ENCODE measurements at places on chromosomes 2 and 18.

DNA sequence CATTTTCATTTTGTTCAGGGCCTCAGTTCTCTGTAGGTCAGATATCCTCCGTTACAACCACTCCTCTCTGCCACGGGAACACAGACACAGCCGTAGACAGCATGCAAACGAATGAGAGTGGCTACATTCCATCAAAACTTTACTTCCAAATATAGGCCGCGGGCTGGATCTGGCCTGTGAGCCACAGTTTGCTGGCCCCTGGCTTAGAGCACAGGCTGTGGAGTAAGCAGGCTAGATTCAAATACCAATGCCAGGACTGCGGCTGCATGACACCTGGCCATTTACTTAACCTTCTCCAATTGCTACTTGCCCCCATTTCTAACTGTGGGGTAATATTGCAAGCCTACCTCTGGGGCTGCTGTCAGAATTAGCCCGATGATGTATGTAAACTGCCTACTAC lies 325.8 kb upstream of the POU3F3 start:
- no peak for DNase-seq

DNA sequence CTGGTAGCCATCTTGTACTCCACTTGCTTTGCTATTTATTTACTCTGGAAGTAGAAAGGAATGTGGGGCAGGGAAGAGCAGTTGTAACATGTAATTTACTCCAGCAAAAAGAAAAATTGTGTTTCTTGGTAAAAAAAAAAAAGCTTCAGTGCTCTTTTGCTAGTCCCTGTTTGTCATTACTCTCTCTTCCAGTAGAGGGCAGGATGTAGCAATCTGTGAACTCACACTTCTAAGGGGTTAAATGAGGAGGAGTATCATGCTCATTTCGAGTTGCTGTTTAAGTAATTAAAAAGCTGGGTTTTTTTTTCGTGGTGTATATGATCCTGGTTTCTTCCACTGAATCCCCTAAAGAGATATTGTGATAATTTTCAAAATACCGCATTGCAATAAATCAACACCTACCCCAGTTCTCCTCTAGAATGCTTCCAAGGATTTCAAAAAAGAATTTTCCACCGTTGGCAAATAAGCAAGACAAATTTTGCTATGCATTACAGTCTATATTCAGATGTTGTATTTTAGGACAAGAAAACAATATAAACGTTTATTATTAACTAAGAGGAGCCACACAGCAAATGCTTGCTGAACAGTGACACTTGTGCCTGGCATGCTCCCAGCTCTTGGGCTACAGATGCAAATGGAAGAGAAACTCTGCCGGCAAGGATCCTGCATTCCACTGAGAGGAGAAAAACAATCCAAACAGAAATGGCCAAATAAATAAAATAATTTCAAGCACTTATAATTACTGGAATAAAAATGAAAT lies 261.6 kb downstream of the ASXL3 start:
- no peak for DNase-seq

- DNase-seq = no peak
Measured at GRCh38 chr2:62538756-62539155, 32.8 kb upstream of the TMEM17 start.

- no peak for DNase-seq
Measured at GRCh38 chr2:86383844-86384243, 46.4 kb upstream of the REEP1 start.

- no peak for DNase-seq
Measured at GRCh38 chr2:129354631-129355030, 624.8 kb upstream of the RAB6C start.

- no peak for DNase-seq
Measured at GRCh38 chr18:27413495-27414401, 228.6 kb upstream of the CHST9 start.

DNA sequence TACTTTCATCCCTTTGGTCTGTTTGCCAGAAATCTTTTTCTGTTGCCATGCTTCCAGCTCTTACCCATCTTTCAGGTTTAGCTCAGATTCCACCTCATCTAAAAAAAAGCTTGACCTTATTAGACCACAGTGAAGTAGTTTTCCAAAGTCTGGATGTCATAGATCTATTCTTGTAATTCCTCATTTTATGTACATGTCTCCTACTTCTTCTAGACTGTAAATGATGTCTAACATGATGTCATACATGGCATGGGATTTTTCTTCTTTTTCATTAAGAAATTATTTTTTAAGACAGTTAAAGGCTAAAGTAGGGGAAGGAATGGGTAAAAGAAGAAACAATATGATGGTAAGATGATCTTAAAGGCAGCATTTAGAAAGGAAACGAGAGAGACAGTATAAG lies 11.3 kb downstream of the GLS start:
- DNase-seq = no peak

DNA sequence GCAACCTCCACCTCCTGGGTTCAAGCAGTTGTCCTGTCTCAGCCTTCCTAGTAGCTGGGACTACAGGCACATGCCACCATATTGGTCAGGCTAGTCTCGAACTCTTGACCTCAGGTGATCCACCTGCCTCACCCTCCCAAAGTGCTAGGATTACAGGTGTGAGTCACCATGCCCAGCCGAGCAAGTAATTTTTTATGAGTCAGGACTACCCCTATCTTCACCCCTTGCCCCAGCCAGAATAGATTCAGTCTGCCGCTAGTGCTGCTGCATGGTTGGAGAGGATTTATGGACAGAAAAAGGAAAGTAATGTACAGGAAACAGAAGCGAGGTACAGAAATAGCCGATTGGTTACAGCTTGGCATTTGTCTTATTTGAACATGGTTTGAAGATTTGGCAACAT lies 48.9 kb downstream of the BMPR2 start:
- DNase-seq = no peak

- DNase-seq = no peak
Measured at GRCh38 chr2:33236482-33237385, 239.7 kb upstream of the RASGRP3 start.

DNA sequence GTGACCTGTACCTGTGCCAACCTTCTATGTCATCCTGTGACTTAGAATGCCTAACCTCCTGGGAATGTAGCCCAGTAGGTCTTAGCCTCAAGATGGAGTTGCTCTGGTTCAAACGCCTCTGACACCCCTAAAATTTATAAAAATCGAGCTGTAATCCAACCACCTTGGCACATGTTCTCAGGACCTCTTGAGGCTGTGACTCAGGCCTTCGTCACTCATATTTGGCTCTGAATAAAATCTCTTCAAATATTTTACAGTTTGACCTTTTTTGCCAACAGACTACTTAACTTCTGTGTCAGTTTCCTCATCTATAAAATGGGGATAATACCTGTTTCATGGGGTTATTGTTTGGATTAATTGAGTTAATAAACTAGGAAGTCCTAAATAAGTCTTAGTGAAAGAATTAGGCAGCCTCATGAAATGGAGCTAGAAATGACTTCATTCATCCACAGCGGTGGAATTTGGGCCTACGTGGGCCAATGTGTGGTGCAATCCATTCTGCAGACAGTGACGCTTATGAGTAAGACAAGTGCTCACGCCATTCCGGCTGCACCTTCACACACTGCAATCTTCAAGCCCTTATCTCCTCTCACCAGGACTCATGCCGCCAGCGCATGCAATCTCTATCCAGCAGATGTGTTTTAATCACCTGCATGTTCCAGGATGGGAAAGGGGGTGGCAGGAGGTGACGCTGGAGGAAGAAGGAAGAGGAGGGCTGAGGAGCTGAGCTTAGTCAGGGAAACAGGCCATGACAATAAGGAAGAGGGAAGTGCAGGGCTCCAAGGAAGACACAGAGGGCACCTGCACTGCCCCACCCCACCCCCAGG lies 2.0 kb upstream of the UBE2F start:
- DNase-seq = no peak

DNA sequence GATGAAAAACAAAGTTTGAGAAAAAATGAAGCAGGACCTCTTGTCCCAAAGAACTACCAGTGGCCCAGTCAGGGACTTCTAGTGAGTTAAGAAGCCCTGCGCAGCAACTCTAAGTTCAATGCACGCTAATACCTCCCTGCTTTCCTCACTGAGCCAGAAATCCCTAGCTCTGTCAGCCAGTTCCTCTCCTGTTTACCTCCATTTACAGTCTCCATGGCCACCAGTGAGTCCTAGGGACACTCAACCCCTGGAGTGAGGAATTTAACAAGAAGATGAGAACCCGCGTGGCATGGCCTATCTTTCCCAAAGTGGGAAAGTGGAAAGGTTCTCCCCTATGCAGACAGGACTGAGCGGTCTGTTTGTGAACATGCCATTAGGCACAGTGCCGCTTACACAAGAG lies 31.0 kb downstream of the MRPL33 start:
- DNase-seq = no peak

DNA sequence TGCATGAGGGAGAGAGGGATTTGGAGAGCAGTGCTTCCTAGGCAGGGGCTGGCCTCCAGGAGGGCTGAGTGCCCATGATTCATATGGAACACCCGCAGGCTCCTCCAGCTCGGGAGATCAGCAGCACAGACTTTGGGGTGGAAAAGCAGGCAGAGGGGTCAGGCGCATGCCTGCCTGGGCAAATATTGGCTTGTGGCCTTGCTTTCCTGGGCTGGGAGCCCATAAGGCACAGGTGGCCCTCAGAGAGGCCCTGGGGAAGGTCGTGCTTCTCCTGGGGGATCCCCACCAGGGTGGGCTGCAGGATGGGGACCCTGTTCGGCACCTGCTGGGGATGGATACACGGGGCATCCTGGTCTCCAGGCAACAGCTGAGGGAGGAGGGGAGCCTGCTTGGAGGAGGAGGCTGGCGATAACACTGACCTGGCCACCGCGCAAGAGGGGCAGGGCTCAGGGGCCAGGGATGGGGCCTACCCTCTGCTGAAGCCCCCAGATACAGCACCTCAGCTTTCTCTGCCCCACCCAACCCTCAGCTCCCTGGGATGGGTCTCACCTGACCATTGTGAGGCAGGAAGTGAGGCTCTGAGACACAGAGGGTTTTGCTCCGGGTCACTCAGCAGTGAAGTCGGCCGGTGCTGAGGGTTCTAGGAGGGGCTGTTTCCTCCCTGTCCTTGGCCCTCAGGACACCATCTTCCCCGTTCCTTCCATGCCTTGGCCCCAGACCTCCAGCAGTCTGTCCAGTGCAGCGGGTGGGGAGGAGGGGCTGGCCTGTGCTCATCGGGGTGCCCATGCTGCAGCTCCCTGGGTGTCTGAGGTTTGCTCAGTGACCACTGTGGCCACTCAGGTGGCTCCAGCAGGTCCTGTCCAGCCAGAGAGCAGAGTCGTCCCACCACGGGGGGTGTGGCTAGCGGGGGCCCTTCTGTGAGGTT lies 12.0 kb downstream of the AQP12A start:
- DNase-seq = no peak

GRCh38 chr2:196515051-196515450 lies 124.5 kb upstream of the CCDC150 start:
- DNase-seq = no peak

DNA sequence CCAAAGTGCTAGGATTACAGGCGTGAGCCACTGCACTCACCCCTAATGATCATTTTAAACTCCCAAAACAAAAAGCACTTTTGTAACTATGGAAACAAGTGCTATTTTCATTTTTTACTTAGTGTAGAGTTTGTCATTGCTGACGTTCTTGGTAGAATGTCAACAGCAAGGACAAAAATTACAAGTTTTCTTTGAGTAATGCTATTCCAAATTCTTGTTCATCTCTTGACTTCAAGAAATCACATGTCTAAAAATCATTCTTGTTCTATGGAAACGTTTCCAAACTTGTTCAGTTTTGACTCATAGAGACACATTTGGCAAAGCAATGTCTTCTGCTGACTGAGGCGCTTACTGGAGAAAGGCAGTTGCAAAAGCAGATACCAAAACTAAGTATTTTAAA lies 82.6 kb downstream of the MBP start:
- DNase-seq = no peak

DNA sequence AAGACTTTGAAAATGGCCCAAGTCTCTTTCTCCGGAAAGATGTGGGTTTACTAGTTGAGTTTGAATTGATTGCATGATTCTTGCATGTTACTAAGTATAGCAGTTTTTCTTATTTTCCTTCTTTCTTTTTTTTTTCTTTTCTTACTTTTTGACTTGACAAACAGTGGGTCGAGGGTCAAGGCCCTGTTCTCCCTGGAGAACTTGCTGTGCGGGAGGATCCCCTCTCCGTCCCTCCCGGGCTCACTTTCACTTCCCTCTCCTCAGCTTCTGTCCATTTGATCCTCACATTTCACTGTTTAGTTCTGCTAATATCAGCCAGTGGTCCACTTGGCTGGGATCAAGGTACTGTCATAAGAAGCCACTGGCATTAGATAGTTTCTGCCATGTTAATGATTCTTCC lies 767.4 kb downstream of the TDRD15 start:
- DNase-seq = no peak

GRCh38 chr2:136117909-136118818 lies at the start of gene CXCR4:
Gene CXCR4 (minus strand): TSS chr2:136118149. CDS start chr2:136118060, 89 bp downstream.
- DNase-seq = peak; percentile 82

DNA sequence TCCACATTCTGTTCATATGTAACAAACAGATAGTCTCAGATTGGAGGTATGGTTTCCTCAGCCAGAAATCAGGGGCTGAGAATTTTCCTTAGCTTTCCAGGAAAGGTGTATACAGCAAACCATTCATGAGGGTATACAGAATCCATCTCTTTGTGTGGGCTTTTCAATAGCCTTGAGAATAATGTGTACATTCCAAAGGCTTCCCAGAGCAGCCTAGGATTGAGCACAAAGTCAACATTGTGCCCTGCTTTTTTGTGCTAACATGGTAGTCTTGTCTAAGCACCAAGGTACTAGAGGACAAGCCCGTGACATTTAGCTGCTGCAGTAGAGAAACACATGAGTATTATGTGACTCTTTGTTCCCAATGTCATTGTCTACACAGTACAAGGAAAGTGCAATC lies 322.1 kb upstream of the TANK start:
- DNase-seq = no peak

Data from stimulated activated CD4-positive, alpha-beta T cell treated with anti-CD3 and anti-CD28 coated beads, Interleukin-2, amount 100 ng/mL, for 48 hours (primary cell).